ENCODE measurements at places on chromosomes 6 and 20.

DNA sequence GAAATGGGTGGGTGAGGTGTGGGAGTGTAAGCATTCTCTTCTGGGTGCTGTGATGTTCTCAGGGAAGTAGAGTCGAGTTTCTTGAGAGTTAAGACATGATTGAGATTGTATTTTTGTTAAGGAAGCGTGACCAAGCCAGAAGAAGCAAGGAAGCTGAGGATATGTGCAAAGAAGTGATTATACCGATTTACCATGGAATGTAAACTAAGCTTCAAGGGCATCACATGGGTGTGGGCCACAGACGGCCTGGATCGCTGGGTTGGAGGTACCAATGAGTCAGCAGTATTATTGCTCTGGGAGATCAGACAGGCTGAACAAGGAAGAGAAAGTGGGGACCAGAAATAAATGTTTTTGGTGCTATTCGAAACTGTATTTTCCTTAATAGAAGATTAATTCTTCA lies 184.1 kb upstream of the GMDS start:
- peak; percentile 76 for DNase-seq

DNA sequence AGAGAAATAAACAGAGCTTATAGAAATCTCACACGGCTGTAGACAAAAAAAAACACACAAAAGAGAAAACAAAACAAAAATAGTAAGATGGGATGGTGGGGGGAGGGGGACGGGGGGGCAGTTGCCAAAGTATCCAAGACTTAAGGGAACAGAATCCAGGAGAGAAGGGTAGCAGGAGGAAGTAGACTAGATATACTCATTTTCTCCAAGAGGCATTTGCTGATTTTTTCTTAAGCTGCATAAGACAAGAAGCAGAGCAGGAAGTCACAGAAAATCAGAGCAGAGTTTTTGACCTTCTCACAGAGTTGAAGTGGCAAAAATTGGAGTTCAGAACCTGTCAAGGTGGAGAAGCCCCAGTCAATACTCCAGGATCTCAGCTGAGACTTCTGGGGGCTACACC lies 237.7 kb downstream of the HIVEP2 start:
- no peak for DNase-seq

- no peak for DNase-seq
Measured at GRCh38 chr20:8933381-8933807, 135.5 kb upstream of the PLCB4 start.

GRCh38 chr6:51494342-51494741 lies 593.1 kb downstream of the PKHD1 start:
- no peak for DNase-seq

GRCh38 chr6:145977881-145978280 lies 13.7 kb upstream of the SHPRH start:
- no peak for DNase-seq

DNA sequence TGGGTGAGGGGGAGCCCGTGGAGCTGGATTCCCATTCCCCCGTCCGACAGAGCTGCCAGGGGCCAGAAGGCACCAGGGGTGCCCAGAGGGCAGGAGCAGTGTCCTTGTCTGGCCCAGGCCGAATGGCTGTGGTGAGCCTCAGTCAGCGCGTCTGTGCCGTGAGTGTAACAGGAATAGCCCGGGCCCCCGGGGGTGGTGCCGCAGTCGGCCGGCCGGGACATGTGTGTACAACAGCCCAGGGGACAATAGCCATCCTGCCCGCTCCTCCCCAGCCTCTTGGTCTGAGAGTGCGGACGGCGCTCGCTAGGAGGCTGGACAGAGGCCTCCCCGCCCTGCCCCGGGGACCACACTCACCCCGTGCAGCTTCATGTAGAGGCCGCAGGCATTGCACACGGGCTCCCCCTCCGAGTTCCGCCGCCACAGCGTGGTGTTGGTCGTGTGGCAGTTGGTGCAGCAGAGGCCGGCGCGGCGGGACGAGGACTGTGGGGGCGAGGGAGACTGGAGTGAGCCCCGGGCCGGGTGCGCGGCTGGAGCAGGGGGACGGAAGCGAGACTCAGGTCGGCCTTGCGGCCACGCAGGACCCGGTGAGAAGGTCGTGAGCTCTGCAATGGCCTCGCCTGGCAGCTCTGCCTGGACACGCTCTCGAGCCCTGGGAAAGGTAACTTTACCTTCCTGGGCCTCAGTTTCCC lies 9.6 kb downstream of the GATA5 start:
- DNase-seq, result no peak

GRCh38 chr6:149094934-149095351 lies 222.6 kb upstream of the TAB2 start:
- DNase-seq, result peak; percentile 48

DNA sequence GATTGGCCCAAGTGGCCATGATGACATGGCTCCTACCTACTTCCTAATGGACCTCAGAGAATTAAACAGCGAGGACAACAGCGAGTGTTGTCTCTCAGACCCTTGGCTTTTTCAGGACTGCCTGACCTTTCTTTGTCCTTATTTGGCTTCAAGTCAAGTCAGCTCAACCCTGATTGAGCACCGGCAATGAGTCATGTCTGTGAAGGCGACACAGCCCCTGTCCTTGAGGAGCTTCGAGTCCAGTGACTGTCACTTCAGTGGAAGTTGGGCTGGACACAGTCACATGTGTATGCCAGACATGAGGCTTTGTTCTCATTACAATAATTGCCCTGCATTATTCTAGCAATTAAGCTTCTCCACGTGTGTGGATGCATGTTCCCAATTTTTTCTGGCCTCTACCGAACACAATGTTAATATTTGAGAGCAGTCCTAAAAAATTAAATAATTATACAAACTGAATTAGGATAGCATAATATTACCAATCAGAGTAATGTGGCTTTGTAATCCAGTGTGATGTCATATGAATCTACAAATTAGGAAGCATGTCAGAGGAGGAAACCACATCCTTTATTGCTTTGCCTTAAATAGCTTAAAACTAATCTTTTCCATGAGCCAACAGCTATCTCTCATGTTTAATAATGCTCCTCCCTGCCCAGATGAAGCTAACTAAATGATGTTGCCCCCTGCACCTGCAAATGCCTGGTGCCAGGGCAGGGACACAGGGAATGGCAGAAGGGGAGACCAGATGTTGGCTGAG lies 178.6 kb downstream of the CDH26 start:
- DNase-seq, result no peak

GRCh38 chr6:27157459-27158315 lies 89.8 kb upstream of the PRSS16 start:
- DNase-seq, result peak; percentile 77

DNA sequence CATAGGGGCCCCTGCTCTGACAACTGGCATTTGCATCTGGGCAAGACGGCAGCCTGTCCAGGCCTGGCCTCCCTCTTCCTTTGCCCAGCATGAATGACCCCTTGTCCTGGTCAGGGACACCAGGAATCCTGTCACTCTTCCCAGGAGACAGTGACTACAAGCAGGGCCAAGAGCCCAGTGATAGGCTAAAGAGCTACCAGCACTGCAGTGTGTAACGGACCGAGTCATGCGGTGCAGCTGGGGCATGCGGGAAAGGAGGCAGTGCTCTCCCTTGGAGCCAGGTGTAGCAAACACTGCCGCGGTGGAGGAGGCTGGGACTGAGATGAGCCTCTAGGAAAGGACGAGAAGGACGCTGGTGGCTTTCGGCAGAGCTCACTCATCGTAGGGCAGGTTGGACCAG lies 38.7 kb upstream of the DSP start:
- DNase-seq, result no peak

DNA sequence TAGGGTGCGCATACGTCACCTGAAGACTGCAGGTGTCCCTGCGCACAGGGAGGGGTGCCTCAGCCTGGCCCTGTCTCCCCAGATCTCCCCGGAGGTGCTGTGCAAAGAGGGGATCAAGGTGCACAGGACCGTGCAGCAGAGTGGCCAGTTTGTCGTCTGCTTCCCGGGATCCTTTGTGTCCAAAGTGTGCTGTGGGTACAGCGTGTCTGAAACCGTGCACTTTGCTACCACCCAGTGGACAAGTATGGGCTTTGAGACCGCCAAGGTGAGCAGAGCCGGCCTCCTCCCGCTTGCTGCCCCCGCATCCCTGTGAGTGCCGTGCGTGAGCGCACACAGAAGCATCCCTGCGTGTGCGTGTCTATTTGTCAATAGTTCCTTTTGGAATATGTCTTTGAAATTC lies 150.7 kb downstream of the DTNBP1 start:
- DNase-seq, result no peak

GRCh38 chr20:63829603-63829944 lies 1.5 kb downstream of the ZBTB46 start:
- no peak for DNase-seq

- DNase-seq, result peak; percentile 89
Measured at GRCh38 chr6:14660806-14661579, 543.4 kb downstream of the CD83 start.

DNA sequence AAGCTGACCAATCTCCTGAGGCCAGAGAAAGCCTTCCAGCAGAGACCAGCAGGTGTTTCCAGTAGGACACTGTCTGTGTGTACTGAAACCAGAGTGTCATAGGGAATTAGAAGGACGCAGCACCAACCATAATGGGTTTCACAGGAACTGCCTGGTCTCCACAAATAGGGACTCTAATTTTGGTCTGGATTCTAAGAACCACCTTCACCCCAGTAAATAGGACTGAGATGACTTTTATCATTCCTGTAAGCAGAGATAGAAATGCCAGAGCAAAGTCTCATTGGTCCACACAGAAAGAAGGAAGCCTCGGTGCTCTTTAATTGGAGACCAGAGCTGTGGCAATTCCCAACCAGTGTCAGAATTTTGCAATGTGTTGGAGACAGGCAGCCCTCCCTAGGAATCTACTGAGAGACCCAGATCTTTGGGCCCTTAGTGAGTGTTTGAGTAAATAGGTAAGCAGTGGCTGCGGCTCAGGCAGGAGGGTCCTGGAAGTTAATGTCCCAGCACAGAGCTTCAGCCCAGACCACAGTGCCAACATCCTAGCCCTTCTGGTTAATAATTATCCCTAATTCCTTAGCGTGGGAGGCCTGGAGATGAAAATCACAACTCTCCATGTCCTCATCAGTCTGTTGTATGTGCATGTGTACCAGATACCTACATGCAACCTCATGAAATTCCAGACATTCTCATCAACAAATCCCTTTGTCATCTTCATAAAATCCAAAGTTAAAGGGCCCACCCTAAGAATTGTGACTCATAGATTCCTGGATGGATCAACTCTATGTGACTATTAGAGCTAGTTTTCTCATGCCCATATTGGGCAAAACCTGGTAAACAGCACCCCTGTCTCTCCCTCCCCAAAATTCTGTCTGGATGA lies 81.2 kb downstream of the UNC5CL start:
- DNase-seq, result peak; percentile 72

DNA sequence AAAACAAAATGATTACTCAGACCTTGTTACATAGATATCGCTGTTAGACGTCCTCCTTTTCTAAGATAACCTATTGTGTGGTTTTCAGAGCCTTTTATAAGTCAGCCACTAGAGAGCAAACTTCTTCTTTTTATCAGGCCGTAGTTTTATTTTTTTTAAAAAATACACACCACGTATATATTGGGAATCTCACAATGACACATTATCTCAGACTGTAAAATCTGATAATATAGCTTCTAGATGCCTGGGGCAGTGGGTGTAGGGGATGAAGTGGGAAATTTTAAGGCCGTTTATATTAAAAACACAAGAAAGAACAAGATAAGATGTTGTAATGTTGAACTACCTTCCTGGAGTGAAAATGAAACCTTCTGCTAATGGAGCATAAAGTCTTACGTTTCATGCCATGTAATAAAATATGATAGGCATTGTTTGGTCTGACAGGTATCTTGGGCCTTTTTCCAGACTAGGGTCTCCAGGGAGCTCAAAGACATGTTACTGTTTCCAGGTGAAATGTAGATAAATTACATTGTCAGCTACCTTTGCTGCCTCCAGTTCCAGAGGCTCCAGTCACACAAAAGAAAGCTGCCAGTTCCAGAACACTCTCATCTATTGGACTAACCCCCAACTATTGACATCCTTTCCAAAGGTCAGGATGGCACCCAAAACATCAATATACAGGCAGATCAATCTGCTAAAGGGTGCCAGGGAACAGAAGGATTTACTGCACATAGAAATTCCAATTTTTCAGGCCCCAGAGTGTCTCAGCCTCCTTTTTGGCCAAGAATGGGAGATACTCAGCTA lies 130.2 kb upstream of the AKIRIN2 start:
- DNase-seq, result peak; percentile 30

DNA sequence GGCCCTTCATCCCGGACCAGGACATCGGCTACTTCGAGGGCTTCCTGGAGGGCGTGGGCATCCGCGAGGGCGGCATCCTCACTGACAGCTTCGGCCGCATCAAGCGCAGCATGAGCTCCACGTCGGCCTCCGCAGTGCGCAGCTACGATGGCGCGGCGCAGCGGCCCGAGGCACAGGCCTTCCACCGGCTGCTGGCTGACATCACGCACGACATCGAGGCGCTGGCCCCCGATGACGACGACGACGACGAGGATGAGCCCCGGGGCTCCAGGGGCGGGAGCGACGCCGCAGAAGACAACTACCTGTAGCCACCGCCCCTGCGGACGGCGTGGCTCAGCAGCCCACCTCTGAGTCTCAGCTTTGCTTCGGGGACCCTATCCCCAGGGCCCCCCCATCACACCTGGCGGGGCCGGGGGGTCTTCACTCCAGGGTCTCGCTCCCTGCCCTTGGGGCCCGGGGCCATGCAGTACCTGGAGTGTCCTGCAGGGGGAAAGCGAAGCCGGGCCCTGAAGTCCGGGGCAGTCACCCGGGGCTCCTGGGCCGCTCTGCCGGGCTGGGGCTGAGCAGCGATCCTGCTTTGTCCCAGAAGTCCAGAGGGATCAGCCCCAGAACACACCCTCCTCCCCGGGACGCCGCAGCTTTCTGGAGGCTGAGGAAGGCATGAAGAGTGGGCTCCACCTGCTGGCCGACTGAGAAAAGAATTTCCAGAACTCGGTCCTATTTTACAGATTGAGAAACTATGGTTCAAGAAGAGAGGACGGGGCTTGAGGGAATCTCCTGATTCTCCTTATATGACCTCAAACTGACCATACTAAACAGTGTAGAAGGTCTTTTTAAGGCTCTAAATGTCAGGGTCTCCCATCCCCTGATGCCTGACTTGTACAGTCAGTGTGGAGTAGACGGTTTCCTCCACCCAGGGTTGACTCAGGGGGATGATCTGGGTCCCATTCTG lies 20.8 kb upstream of the HCK start:
- peak; percentile 73 for DNase-seq

DNA sequence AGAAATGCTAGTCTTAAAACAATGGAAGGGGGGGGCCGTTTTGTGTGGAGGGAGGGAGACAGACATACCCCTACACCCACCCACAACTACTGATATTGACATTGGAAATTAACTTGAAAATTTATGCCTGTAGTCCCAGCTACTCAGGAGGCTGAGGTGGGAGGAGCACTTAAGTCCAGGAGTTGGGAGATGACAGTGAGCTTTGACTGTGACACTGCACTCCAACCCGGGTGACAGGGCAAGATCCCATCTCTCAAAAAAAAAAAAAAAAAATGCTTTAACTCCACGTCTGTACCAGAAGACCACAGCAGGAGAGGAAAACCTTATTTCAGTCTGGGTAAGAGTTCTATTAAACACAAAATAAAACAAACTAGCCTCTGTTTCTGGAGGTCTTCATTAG lies 2.2 kb downstream of the TBC1D20 start:
- no peak for DNase-seq

DNA sequence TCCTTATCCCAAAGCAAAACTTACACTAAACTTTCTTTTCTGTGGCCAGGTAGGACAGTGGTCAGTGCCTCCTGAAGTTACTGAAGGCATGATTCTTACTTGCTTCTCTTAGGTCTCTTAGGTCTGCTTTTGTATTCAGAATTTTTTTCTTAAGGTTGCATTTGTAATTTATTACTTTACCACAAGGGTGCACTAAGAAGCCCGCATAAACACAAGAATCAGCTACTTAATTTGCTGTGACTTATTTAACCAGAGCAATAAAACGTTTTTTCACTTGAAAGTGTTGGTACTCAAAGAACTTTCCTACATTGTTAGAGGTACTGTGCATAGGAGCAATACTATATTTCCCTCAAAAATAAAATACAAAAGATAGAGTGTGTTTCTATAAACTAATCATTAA lies 75.4 kb upstream of the LAMA2 start:
- peak; percentile 60 for DNase-seq
